ENCODE measurements at places on chromosomes 16 and 17.

- DNase-seq: no peak
Measured at GRCh38 chr17:27354491-27355081, 60.7 kb downstream of the WSB1 start.

GRCh38 chr16:4915226-4915761, 21.7 kb downstream of the PPL start:
- DNase-seq: no peak

- DNase-seq: no peak
Measured at GRCh38 chr17:82974136-82974952, 105.1 kb upstream of the METRNL start.

DNA sequence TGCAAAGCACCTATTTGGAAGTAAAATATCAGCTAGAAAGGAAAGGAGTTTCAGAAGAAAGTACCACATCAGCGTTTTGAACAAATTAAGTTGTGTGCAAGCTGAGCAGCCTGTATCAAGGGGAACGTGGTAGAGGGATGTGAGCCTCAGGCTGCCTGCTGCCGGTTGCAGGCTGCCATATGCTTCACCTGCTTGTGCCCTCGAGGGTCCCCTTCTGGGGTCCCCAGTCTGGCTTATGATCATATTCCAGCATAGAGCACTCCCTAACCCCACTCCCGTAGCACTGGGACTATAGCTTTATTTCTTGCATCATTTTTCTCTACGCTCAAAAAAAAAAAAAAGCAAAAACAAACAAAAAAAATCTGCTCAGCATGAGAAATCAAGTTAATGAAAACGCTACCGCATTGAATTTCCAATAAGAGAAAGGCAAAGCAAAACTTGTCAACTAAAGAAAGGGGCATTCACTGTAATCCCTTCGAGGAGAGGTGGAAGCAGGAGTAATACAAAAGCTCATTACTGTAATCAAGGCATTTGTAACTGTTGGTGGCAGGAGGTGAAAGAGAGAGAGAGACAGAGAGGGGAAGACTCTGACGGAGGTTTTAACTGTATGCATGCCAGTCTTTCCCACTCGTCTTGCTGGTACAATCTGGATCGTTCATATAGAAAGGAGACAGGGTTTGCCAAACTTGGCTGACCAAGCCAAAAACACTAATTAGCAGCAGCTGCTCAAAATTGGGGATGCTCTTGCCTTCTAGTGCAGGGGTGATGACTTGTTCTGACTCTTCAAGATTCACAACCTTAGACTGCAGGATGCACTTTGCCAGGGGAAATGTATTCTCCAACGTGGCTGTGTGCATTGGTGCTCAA, 258.2 kb upstream of the HSBP1 start:
- no peak for DNase-seq

DNA sequence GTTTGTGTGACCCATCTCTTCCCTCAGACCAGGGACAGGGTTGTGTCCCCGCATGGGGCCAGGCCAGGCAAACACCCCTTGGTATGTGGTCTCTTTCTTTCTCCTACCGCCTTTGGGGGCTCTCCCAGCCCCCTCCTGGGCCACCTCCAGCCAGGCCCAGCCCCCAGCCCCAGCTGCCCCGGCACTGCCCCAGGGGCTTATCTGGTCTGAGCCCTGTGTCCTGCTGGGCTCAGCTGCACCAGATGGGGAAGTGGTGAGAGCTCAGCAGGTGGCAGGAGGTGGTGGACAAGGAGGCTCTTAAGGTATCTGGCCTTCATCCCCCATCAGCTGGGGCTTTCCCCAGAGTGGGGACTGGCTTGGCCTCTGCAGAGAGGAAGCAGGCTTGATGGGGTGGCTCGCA, 8.7 kb downstream of the ADAM11 start:
- DNase-seq: no peak

DNA sequence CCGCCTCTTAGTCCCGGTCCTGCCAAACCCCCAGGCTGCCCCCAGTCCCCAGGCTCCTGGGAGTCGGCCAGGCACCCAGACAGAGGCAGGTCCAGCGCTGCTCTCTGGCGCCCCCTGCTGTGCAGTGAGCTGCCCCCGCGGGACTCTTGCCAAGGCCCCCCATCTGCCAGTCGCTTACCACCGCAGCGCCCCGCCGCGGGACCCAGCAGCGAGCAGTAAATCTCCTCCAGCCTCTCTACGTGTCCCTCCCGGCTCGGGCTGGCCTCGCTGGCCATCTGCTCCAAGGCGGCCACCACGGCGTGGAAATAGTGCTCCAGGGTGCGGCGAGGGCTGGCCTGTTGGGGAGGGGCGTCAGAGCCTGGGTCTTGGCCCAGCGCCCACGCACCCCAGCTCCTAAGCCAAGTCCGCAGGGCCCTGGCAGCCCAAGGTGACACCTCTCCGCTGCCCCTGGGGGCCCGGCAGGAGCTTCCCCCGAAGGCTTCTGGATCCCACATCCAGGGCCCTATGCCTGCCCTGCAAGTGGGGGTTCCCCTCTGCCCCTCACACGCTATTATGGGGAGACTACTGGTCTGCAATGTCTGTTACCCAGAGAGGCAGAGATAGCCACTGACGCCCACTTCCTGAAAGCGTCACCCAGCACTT, 33.7 kb upstream of the MFSD6L start:
- peak; percentile 10 for DNase-seq

DNA sequence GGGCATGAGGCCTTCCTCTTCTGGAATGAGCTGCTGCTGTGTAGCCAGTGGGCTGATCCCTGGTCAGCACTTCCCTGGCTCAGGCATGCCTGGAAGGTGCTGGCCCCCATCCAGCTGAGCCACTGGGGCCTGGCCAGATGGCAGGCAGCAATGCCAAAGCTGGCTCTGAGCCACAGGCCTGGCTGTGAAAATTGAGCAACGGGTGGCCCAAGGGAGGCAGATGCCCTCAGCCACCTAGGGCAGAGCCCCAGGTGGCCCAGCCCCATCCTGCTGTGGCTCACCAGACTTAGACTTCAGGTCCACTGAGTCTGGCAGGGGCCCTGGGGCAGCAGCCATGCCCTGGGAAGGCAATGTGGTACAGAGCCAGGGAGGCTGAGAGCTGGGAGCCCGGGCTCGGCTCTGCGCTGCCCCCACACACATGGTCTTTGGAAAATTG, 8.5 kb upstream of the CRHR1 start:
- no peak for DNase-seq

- no peak for DNase-seq
Measured at GRCh38 chr16:68378436-68379415, 67.9 kb downstream of the PRMT7 start.

DNA sequence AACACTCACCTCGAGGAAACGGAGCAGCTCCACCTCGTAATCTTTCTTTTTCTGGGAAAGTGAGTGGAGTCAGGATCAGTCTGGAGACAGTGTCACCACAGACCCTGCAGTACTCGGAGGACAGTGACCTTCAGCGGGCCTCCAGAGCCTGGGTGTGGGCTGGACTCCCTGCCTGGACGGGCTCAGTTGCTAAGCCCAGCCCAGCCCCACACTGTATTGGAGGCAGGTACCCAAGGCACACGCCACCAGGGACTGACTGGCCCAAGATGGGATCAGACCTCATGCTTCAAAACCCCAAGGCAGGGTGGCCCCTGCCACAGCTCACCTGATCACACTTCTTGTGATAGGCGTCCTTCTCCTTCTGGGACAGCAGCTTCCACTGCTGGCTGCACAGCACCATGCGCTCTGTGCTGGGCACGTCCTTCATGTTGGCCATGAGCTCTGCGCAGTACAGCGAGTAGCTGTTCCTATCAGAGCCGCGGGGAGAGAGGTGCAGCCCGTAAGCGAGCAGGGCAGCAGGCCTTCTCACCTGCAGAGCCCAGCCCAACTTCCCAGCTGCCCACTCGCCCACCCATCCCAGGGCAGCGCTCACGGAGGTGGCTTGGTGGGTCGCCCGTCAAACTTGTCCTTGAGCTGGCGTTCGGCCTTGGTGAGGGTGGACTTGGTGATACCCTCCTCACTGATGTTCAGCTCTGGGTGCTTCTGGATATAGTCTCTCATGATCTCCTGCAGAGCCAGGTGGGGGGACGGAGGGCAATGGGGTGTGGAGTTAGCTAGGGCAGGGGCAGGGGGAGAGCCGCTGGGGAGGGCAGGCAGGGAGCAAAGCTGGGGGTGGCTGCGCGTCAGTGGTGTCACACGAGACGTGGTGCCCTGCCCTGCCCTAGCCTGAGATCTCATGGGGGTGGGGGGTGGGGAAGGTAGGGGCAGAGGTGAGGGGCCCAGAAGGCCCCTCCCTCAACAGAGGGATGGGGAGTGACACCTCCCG, 7.9 kb downstream of the UBTF start:
- no peak for DNase-seq

DNA sequence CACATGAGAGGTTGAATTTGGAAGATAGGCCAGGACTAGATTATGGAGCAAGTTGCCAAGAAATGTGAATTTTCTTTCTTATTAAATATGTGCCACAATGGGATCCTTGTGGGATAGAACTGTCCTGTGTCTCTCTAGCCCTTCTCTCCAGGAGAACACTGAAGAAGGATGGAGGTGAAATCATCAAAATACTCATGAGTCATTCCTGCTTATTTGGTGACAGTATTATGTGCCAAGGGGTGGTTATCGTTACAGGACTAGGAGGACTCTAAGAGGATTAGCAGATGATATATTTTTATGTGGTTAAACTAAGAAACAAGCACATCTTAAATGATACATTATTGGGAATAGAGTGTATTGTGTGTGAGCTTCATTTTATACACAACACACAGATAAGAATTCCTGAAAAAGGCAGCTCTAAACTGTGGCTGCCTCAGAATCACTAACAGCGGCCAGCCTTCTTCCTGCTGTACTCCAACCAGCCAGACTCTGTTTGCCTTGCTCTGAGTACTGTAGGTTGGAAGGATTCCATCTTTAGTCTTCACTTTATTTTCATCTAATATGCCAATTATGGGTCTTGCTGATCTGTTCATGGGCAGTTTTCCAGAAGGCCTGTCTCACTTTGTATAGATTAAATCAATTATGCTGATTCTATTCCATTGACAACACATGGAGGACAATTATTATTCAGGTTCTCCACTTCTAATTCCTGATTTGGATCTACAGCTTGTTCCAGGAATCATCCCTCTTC, 325.8 kb downstream of the ABCC12 start:
- DNase-seq: no peak

DNA sequence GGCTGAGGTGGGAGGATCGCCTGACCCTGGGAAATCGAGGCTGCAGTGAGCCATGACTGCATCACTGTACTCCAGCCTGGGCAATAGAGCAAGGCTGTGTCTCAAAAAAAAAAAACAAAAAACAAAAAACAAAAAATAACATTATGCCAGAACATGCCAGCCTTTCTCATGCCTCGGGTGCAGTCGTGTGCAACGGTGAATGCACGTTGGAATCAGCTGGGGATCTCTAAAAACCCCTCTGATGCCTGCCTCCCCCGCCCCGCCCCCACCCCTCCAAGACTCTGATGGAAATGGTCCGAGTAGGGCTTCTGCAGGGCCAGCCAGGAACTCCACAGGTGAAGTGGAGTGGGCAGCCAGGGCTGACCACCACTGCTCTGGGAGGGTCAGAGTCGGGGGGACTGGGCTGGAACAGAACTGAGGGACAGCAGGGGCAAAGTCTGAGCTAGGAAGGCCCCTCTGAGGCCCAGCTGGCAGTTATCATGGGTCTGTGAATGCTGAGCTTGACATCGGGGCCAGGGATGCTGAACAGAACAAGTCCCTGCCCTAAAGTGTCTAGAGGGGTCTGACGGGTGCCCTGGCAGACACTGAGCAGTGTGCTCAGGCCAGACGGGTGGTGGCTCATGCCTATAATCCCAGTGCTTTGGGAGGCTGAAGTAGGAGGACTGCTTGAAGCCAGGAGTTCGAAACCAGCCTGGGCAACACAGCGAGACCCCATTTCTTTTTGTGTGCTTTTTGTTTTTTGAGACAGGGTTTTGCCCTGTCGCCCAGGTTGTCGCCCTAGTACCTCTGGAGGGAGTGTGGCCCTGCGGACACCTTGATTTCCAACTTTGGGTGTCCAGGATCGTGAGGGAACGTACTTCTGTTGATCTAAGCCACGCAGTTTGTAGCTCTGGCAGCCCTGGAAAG, 193.4 kb upstream of the GSE1 start:
- no peak for DNase-seq

GRCh38 chr17:40471846-40472732, 28.8 kb downstream of the IGFBP4 start:
- no peak for DNase-seq

DNA sequence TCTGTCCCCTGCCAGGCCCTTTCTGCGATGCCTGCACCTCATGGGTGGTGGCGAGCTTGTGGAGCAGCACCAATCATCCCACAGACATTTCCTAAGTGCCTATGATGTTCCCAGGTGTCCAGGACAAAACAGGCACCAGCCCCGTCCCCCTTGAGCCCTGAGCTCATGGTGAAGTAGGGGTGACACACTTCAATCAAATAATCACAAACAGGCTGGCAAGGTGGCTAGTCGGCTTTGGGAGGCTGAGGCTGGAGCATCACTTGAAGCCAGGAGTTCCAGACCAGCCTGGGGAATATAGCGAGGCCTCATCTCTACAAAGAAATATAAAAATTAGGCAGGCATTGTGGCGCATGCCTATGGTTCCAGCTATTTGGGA, 748 bp upstream of the PRSS8 start:
- DNase-seq: no peak

- no peak for DNase-seq
Measured at GRCh38 chr17:1289695-1290094, 10.2 kb downstream of the TRARG1 start.

- no peak for DNase-seq
Measured at GRCh38 chr17:27559506-27560481, 71.2 kb upstream of the LGALS9 start.

- no peak for DNase-seq
Measured at GRCh38 chr17:29772981-29773380, 150.3 kb upstream of the CORO6 start.

- DNase-seq: no peak
Measured at GRCh38 chr17:67784364-67785121, 40.8 kb upstream of the BPTF start.

GRCh38 chr17:726271-726919, 6.0 kb upstream of the TLCD3A start:
- no peak for DNase-seq

DNA sequence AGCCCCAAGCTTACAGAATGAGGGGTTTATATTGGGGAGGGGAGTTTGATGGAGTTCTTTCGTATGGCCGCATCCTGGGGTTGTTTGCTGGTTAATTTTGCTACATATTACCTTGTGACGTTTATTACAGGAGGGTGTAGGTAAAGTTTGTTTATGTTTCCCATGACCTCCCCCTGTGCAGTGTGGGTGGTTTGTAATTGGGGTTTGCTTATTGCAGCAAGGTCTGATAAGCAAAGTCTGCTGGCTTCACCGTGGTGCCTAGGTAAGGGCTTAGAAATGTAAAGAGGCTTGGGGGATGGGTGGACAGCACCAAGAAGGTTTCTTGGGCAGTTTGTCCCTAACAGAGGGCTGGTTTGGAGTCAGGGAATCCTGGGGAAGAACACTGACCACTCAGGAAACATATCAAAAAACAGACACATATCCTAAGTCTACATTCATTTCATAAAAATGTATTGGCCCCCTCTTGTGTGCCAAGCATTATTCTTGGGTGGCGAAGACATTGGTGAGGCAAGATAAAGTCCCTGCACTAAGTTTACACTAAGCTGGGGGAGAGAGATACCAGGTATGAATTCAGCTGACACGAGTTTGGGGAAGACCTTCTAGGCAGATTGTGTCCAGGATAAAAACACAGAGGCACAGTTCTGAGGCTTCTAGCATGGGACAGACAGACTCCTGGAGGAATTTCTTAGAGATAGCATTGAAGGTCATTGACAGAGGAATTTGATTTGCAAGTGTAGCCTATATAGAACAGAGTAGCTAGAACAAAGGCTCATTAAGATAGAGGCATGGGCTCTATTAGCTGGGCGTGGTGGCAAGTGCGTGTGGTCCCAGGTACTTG, 9.5 kb downstream of the ZNF764 start:
- no peak for DNase-seq
